H1 (cell line): ENCODE measurements at places on chromosomes 13 and 19. TPM values are rescaled to one million over a fixed set of nuclear protein-coding genes. Genes with fewer than 3 reads are reported as not detected.

Gene TNFSF9
- 4.4 TPM in 2 replicates for polyA plus RNA-seq

Gene ADPRHL1
- polyA plus RNA-seq: 0.74 and 1.3 TPM in 2 replicates

Gene GNG8
- polyA plus RNA-seq: not detected in 2 replicates

Gene LRRC4B
- polyA plus RNA-seq: 20.8 and 21.2 TPM in 2 replicates

Gene ELSPBP1
- not detected in 2 replicates for polyA plus RNA-seq

Gene KASH5
- 0.05 and 0.28 TPM in 2 replicates for polyA plus RNA-seq

Gene ZIC5
- polyA plus RNA-seq: 14.2 and 14.8 TPM in 2 replicates
